ENCODE measurements at places on chromosomes 1 and 21.

DNA sequence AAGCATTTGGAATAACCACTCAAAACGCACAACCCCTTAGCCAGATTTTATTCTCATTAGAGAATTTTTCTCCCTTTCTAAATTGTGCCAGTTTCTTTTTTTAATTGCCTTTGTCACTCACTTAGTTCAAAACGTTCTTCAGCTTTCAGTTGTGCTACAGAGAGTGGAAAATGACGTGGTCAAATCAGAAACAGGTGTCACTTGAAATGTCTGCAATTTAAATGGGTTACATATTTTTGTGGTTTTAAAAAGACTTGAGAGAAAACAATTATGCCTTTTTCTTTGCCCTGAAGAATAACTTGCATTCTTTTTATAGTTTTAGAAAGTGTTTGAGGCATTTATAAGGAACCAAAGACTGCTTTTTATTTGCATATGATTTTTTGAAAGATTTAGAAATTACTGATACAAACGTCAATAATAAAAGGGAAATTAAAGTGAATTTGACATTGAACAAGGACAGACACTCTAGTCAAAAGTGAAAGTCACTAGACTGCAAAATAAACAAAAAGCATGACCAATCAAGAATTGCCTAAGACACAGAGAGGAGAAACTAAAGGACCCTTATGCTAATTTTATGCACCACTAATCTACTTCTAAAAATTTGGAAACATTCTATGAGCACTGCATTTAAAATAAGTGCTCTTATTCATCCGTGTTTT is 191.0 kb downstream of the TPR start:
- no peak for DNase-seq

GRCh38 chr1:33342041-33342723 is 21.3 kb upstream of the A3GALT2 start:
- DNase-seq, result peak; percentile 80

DNA sequence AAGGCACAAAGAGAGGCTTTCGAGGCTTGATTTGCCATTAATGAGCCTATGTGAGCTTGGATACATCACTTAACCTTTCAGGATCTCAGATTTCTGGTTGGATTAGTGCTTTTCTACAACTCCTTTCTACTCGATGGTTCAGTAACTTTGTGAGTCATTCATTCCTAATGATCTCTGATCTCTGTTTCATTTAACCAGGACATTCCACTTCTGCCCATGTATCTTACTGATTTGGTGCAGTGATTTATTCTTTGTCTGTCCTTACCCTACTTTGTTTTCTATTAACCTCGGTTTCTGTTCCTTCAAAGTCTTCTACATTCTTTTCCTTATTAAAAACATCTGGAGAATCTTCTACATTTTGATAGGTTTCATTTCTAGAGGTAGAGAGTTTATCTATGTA is 94.6 kb upstream of the ZBTB18 start:
- no peak for DNase-seq

DNA sequence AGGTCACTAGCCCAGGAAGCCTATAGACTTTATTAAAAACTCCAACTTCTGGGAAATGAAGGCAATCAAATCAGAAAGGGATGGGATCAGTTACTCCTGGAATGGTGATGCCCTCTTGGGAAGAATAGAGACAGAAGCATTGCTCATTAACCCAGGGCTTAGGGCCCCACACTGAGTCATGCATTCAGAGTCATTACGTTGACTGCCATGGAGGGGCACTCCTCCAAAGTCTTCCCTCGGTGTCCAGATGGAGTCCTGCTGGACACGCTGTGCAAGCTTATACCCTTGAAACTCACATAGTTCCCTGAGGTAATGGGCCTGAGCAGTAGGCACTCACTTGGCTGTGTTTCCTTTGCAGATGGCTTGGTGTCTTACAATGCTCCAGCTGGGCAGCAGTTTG is 35.2 kb upstream of the HSD17B7 start:
- DNase-seq, result no peak

- peak; percentile 27 for DNase-seq
Measured at GRCh38 chr1:172398970-172399755, 21.3 kb upstream of the C1orf105 start.

GRCh38 chr1:195185321-195185720 is 1422.9 kb downstream of the KCNT2 start:
- DNase-seq, result no peak

- DNase-seq, result no peak
Measured at GRCh38 chr1:156499842-156500542, 583 bp downstream of the MEF2D start.

DNA sequence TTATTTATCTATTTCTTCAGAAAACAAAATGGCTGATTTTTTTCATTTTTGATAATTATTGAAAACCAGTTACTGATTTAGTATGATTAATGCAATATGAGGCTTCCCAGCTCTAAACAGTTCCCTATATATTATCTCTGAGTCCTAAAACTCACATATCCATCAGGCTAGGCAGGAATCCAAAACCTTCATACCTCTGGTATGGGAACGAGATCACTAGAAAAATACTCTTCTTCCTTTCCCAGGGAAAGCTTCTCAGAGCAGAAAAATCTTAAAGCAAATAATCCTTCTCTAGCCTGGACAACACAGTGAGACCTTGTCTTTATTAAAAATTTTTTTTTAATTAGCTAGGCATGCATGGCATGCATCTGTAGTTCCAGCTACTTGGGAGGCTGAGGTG is 42.5 kb downstream of the KDM5B start:
- DNase-seq, result no peak

DNA sequence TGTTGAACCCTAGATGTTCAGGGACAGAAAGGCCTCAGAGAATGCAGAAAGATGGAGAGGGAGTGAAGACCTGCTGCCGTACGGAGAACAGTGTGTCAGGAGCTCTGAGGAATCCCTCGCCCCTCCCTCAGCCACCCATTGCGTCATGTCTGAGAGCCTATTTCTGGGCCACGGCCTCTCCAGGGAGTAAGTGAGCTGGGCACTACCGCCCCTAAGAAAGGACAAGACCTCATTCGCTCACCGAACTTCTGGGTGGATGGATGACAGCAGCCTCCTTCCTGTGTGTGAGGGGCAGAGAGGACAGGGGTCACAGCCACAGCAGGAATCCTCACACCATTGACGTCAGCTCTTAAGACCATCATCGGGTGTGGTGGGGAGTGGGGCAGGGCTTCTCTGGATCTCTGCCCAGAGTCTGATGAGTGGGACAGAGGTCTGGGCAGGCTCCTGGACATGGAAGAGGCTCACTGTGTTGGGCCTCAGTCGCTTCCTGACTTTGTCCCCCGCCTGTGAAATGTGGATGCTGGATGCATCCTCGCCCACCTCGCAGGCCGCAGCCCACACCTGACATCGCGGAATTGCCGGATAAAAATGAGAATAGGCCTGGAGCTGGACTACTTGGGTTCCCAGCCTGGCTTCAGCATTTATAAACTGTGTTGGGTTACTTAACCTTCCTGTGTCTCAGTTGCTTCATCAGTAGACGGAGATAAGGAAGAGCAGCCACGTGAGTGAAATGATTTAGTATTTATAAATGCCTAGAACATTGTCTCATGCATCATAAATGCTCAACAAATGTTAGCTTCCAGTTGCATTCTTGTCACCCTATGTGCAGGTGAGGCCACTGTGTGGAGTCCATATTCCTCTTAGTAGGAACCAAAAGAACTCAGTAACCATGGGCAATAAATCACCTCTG is 238.6 kb downstream of the TRABD2B start:
- DNase-seq, result no peak

DNA sequence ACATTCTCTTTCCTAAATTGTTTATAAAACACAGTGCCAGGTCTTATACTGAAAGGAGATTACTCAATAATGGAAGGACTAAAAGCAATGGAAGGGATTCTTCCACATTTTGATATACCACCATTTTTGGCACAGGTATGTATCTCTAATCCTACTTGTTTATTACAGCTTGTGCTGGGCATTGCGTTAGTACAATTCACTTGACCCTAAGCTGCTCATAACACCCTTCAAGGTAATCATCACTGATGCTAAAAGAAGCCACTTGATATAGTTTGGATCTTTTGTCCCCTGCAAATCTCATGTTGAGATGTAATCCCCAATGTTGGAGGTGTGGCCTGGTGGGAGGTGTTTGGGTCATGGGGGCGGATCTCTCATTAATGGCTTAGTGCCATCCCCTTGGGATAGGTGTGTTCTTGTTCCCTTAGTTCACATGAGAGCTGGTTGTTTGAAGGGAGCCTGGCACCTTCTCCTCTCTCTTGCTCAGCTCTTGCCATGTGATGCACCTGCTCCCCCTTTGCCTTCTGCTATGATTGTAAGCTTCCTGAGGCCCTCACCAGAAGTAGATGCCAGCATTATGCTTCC is 71.1 kb downstream of the NIBAN1 start:
- no peak for DNase-seq

DNA sequence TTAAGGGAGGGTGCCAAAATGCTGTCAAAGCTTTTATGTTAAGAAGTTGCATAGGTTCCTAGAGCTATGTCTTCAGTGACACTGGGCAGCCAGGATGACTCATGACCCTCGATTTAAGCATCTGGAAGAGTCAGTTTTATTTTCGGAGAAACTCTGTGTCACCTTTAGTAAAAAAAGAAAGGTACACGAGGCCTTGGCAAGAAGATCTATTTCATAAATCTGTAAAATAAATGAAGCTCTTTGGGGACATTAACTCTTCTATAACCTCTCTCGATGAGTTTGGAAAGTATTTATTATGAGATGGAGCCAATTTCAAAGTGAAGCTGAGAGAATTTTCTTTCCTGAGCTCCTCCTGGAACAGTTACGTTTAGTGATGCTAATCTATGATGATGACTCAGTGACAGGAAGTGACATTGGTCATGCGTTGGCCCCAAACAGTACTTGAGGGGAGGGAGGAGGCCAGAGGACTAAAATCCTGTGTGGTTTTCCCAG is 156.5 kb downstream of the HLX start:
- no peak for DNase-seq

- DNase-seq, result no peak
Measured at GRCh38 chr1:150612014-150612345, 17.4 kb downstream of the ENSA start.

GRCh38 chr1:36080801-36081200 is 3.1 kb upstream of the TEKT2 start:
- DNase-seq, result no peak

DNA sequence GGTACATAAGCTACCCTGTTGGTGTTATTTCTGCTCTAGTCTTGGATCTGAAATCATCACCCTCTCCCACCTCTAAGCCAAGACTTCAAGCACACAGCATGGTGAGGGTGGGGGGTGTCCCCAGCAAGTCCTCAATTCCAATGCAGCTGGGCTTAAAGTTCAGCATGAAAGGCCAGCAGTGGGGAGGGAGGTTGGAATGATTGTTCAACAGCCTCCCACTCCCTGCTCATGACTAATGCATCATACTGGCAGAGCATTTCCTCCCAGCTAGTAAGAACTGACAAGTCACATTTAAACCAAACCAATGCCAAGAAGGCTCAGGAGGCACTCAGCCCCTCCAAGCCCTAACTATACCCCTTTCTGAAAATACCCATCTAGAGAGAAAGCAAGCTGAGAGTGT is 50.1 kb downstream of the TIAM1 start:
- no peak for DNase-seq

DNA sequence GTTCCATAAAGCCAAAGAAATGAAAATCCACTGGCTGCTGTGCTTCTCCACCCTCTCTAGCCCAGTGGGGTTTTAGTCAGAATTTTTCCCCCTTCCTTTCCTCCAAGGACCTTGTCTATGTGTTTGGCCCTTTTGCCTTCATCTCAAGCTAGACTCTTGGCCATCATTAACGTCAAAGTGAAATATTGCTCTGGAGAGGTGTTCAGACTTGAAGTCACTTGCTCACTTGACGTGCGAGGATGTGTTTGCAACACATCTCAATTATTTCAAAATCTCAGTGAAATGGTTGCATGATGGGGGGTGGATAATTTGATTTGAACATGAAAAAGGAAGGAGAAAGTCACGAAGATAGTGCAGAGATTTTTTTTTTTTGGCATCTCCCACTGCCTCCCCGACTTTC is 13.6 kb downstream of the EVA1C start:
- DNase-seq, result no peak

DNA sequence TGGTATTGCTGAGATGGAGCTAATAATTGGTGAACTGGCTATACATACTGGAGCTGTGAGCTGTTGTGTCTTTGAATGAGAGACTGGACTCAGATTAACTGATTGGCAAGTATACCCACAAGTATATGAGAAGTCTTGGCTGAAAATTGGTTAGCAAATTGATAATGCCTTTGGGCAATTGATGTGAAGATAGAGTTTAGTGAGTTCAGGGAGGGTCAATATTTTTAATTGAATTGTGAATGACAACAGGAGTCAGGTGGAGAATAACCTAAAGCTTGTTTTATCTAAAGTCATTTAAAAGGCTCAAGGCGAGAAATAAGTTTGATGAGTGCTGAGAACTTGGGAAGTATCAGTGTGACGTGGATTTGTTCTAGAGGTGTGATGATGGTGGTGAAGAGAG is 27.5 kb downstream of the NCAM2 start:
- DNase-seq, result no peak

DNA sequence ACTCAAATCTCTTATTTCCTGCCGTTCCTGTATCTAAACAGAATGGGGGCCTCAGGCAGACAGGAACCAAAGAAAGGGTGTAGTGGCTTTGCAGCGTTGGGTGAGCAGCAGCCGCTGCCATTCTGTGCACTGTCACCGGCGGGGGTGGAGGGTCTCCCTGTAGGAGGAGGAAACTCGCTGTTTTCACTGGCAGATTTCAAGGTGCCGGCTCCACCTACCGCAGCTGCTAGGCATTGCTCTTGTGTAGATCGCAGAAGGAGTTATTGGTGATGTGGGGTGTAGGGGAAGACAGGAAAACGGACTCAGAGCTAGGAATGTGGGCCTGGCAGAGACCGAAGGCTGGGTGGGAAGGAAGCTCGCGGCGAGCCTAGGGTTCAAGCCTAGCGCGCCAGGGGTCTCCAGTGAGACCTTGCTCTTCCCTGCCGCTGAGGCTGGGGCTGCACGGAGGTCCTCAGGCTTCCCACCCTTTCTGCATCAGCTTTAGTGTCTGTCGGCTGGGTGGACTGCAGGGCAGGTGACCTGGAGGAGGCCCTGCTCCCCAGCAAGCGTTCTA is 20.8 kb downstream of the ATP5PO start:
- DNase-seq, result peak; percentile 70

DNA sequence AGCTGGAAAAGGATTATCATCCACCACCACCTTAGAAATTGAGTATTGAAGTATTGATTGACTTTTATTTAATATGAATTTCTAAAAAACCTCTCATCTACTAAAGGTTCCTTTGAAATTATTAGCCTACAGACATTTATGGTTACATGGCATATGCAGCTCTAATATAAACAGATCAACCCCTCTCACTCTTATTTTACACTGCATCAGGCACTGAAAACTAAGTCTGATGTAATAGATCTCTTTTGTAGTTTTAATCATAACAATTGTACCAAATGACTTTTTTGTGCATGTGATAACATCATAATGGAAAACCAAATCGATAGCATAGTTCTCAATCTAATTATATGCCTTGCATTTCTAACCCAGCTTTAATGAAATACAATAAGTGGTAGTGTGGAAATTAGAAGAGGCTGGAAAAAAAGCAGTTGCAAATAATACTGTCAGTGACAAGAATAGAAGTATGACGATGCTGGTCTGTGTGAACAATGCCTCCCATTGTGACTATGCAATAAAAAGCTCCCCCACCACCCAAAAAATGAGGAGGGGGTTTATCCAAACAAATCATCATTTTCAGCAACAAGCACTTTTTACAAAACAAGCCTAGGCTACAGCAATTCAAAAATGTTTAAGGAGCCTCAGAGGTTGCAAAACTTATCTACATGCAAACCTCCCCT is 426.5 kb upstream of the NFIA start:
- no peak for DNase-seq

GRCh38 chr1:102851616-102852015 is 256.7 kb downstream of the COL11A1 start:
- DNase-seq, result no peak

GRCh38 chr1:182909578-182909977 is 43.4 kb downstream of the SHCBP1L start:
- DNase-seq, result peak; percentile 7

Data from NCI-H2029 treated with DMSO at 0.1 percent for 48 hours (cell line).